ENCODE measurements at places on chromosomes 2 and 18.

DNA sequence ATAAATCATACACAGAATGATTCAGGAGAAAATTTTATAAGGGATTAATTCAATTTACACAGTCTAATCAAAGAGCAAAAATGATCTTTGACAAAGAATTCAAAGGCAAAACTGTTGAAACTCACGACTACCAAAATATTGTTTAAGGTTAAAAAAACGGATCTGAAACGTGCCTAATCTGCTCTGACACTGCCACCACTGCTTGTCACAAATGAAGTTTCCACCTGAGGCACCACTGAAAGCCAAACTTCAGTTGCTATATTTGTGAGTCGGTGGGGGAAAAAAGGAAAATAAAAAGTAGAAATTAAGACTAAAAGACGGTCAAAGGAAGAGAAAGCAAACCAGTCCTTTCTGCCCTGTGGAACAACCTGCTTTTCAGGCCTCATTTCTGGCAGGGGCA, 140.6 kb upstream of the DNMT3A start:
- no peak for DNase-seq

DNA sequence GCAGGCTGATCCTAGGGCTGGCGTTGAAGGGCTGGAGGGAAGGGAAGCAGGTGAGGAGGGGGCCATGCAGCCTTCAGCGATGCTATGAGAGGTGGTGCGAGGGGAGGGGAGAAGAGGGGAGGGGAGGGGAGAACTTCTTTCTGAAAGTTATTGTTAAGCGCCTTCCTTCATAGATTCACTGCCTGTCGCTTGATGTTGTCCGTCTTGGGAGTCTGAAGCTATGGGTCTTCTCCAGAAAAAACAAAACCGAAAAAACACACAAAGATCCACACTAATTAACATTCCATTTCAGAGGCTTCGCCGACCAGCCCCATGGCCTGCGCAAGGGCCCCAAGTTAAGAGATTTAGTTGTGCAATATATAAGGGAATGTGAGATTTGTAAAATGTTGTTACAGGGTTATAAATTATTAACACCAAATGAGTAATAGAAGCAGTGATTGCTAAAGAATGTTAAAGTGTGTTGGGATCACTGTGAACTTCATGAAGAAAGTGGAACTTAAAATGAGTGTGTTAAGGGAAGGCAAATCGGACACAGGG, 758 bp downstream of the CFAP221 start:
- no peak for DNase-seq

- DNase-seq: no peak
These were observed 30.1 kb upstream of the SNTG2 start for GRCh38 chr2:920573-920972.

DNA sequence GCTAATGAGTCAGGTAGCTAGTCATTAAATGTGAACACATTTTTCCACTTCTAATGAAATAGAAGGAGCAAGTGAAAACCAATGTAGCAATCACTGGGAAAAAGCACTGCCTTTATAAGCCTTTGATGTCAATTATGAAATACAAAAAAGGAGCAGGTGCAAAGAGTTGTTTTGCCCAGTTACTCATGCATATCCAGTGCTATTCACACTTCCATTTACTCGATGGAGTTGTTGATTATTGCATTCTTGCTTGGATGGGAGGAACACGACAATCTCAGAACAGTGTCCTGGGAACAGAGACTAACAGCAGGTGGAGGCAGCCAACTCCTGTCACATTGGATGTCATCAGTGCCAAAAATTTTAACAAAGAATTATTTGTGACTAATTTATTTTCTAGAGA, 372.5 kb downstream of the CBLN2 start:
- no peak for DNase-seq

GRCh38 chr2:121093692-121094091, 191.3 kb downstream of the TFCP2L1 start:
- no peak for DNase-seq

Measured in Daoy (cell line).